Psoas muscle (tissue), 8 donors: ENCODE measurements at places on chromosomes 1 and 21.

DNA sequence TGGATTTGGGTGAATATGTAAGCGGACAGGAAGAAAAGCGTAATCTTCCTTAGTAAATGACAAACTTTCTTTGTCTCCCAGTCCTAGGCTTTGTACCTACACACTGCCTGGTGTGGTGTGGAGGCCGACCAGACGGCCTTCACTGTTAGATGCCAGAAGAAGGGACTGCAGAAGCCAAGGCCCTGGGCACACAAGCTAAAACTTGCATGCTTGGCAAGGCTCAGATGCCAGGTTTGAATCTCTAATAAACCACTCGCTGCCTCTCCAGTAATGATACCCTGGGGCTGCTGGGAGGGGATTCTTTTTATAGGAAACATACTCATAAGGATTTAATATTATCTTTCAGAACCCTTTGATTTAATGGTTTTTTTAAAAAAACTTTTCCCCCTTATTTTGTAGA is 263.8 kb downstream of the PTPRC start:
- DNase-seq = no peak

DNA sequence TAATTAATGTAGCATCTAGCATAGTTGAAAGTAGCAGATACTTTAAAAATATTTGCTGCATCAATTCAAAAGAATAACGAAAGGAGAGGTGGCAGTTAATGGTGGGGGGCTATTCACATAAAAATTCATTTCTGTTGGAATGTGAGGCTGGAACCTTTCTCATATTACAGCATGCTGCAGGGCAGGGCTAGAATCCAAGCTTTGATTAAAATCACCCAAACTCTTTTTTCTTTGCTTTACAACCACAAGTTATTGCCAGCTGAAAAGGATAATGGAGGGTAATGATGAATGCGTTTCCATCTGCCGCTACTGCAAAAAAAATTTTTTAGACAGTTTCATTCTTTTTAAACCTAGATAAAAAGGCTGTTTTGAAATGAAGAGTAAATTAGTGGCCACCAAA is 9.8 kb downstream of the DISP1 start:
- no peak for DNase-seq

DNA sequence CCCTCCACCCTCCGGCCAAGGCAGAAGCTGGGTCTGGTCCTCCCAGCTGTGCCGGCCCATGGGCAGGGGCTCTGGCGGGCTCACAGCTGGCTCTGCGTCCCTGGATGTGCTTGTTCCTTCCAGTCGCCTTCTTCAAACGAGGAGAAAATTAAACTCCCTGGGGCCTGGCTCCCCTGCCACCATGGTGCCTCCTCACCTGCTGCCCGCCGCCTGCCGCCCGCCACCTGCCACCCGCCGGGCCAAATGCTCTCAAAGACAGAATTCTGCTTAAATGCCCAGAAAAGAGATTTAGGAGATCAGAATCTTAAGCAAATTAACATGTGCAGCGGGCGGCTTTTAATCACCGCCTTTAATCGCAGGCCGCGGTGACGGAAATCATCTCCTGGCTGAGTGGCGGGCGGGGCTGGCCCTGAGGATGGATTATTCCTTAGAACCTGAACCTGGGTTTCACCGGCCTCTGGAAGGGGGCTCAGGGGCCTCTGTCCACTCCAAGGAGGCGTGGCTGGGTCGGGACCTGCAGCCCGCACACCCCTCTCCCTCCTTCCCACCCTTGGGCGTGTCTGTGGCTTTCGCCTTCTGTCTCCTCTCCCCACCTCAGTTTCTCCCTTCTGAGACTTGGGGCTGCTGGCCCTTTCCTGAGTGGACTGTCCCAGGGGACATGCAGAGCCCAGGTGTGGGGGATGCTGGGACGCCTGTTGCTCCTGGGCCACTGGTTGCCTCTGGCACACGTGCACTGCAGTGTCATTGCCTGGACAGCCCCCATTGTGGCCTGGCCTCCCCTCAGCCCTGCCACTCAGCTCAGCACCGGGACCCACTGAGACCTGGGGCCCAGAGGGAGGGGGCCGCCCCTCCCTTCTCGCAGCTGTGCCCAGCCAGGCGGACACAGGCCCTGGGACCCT is 10.5 kb upstream of the PLCH2 start:
- no peak for DNase-seq

GRCh38 chr1:202197653-202198365 is 4.2 kb downstream of the LGR6 start:
- no peak for DNase-seq

GRCh38 chr1:161160671-161161145 is 1.4 kb downstream of the USP21 start:
- DNase-seq = peak; percentile 45

- no peak for DNase-seq
Observed at GRCh38 chr1:220787069-220787619, 431 bp downstream of the MTARC1 start.
